ENCODE measurements at places on chromosomes 12 and 14. TPM values are rescaled to one million over a fixed set of nuclear protein-coding genes. Genes with fewer than 3 reads are reported as not detected.

Gene DCD
- not detected for total RNA-seq

Gene TMEM63C
- total RNA-seq = not detected

Gene ARHGEF40
- total RNA-seq = 51.0 TPM

Gene KCNH5
- total RNA-seq = not detected

DNA sequence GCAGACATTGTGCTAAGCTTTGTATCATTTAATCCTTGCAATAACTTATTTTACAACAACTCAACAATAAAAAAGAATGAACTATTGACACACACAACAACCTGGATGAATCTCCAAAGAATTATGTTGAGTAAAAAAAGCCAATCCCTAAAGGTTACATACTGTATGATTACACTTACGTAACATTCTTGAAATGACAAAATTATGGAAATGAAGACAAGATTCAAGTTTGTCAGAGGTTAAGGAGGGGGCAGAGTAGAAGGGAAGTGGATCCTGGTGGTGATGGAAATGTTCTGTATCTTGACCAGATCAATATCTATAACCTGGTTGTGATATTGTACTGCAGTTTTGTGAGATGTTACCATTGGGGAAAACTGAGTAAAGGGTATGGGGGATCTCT, 63.2 kb upstream of the LMNTD1 start:
- H3K27me3 ChIP-seq = no peaks in the 10 kb centered on the region
- no peak overlapping the region for H3K27ac ChIP-seq
- DNase-seq = no peak
- no peak overlapping the region for H3K4me3 ChIP-seq
- H3K4me1 ChIP-seq = no peaks in the 10 kb centered on the region

GRCh38 chr12:111645433-111645832, 40.3 kb downstream of the BRAP start:
- no peaks in the 10 kb centered on the region for H3K27me3 ChIP-seq
- DNase-seq = no peak
- peaks cover 29% of the 10 kb centered on the region for H3K36me3 ChIP-seq
- H3K27ac ChIP-seq = no peak overlapping the region
- no peak overlapping the region for H3K4me3 ChIP-seq
- peaks cover 15% of the 10 kb centered on the region for H3K4me1 ChIP-seq

DNA sequence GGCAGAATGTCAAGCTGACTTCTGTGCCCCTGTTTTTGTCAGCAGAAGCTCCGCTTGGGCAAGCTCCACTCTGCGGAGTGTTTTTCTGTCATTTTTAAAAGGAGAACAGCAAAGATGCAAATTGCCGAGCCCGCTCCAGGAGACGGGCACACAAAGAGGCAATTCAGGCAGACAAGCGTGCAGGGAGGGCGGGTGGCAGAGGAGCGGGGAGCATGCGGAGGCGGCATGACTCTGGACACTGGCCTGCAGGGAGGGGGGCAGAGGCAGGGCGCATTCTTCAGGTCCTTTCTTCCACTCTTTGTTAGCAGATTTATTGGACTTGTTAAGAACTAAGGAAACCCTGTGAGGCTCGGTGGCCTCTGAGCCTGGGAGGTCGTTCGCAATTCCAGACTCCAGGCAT, 187.3 kb upstream of the RMST start:
- no peaks in the 10 kb centered on the region for H3K36me3 ChIP-seq
- DNase-seq = no peak
- H3K4me1 ChIP-seq = no peaks in the 10 kb centered on the region
- no peak overlapping the region for H3K27ac ChIP-seq

Data from thoracic aorta (tissue), 2 donors.